ENCODE measurements at places on chromosomes 4 and X.

DNA sequence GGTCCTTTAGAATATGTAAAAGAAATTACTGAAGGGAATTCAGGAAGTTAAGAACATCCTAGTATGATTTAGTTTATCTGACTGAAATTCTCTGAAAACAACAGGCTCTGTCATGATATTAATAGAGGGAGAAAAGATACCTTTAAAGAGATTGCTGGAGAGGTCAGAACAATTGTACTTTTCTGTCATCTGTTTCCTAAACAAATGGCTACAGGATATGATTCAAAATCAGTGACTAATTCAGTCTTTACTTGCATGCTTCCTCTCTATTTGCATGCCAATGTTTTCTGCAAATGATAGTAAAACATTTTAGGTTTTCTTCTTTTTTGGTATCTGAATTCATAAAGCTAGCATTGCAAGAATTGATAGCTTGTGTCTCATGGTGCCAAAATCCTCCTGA is 616.7 kb upstream of the PCDH7 start:
- no peak for DNase-seq

GRCh38 chrX:23062359-23062758 is 62.6 kb downstream of the DDX53 start:
- no peak for DNase-seq

DNA sequence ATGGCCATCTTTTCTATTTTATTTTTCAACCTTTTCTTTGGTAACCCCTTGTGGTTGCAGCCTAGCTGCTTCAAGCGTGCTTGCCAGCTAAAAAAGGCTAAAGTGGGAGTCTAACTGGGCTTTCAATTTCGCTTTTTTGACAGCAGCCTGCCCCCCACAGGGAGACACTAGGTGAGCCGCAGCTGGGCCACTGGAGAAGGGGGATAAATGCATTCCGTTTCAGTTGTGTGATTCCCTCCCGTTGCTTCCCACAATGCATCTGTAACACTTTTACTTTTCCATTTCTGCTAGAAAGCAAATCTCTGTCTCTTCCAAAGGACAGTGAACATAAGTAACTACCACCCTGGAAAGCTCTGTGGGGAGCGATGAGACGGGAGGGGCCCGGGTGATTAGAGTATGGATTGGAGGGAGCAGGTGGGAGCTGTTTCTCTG is 86.3 kb upstream of the RAPGEF2 start:
- no peak for DNase-seq

DNA sequence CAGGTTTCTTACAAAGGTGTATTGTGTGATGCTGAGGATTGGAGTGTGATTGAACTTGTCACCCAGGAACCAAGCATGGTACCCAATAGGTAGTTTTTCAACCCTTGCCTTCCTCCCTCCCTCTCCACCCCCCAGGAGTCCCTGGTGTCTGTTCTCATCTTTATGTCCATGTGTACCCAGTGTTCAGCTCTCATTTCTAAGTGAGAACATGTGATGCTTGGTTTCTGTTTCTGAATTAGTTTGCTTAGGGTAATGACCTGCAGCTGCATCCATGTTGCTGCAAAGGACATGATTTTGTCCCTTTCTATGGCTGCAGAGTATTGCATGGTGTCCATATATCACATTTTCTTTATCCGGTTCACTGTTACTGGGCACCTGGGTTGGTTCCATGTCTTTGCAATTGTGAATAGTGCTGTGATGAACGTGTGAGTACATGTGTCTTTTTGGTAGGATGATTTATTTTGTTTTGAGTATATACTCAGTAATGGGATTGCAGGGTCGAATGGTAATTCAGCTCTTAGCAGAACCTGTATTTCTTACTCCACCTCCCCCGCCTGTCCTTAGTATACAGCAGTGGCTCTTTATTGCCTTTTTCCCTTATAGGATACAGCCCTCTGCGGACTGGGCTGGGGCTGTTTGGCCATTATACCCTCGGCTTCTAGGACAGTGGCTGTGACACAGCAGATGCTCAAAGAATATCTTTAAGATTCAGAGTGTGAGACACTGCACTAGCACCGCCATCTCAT is 145.4 kb downstream of the PTTG2 start:
- no peak for DNase-seq

DNA sequence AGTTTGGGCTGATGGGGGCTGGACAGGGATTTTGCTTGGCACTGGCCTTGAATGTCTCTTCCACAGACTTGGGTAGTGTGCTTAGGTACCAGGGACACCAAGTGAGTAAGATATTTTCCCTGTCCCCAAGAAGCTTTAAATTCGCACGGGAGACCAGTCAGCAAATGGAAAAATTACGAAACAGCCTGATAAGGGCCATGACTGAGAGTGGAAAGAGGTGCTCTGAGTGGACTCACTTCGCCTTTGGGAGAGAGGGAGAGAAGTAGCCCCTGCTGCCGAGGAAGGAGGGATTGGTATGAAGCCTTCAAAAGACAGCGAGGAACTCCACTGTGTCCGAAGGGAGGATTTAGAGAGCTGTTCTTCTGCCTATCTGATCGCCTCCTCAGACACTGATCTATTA is 2.6 kb downstream of the LSM6 start:
- no peak for DNase-seq

GRCh38 chr4:25065932-25066590 is 35.3 kb upstream of the LGI2 start:
- DNase-seq, result no peak

DNA sequence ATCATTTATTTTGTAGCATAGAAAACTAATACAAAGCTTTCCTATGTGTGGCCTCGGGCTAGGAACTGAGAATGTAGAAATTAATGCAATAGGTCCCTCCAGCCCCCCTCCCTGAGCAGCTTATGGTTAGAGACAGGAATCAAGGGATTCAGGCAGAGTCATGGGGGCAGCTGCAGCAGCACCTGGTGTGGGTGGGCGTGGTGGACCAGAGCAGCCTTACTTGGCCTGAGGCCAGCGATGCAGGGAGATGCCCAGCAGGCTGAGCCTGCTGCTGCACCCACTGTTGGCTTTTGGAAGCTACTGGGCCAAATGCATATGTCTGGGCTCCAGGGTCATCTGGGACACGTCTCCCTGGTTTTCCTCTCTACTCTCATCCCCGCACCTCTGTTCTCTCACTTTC is 74.0 kb downstream of the STK32B start:
- DNase-seq, result no peak

DNA sequence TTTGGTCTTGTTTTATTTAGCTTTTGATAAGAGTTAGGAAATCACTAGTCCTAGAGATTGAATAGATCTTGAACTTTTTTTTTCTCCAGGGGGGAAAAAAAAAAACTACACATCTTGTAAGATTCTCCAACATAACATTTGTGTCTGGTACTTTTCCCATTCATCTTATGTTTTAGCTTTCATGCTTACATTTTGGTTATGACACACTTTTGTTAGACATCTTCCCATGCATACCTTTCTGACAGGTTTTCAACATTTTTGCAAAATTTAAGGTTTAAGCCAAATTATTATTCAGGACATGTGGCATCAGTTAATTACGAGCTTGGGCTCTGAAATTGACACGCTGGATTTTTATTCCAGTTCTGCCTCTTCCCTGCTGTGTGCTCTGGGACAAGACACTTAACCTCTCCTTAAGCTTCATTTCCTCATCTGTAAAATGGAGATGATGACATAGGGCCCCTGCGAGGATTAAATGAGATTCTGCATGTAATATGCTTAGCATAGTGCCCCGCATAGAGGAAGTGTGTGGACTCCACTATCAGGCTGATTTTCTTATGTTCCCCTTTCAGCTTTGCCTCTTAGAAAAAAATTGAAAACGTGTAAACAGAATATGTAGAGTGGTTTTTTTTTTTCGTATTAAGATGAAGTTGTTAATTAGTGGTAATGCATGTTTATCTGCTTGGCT is 5.3 kb downstream of the KIT start:
- no peak for DNase-seq

All from GM04503 (cell line).